ENCODE measurements at places on chromosomes 16 and 17.

DNA sequence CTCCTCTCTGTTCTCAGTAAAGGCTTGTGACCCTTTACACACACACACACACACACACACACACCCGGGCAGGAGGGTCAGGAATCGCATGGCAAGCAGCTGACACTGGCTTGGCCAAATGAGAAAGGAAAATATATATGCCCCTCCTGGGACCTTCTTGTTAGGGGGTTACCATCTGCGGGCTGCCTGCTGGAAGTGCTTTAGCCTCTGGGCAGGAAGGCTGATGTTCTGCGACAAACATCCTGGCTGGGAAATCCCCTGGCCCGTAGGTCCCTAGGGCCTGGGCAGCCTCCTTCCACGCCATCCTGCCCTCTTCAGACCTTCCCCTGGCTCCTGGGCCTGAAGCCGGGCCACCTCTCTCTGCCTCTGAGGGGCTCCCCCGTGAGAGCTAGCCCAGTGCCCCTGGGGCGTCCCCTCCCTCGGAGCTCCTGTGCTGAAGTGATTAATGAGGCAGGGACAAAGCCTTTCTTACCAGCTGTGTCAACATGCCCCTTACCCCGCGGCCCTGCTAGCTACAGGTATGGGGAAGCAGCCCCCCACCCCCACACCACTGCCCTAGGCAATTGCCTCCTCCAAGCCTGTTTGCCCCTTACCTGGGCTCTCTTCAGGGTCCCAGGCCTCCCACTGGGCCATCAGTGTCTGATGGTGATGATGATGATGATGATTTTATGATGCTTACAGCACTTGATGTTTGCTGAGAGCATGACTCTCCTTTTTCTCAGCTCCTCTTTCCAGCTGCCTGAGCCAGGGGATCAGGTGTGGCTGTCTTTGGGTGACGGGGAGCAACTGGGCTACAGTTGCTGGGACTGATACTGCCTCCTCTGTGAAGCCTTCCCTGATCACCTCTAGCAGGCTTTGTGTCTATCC lies 32.8 kb upstream of the ETV4 start:
- DNase-seq: no peak

DNA sequence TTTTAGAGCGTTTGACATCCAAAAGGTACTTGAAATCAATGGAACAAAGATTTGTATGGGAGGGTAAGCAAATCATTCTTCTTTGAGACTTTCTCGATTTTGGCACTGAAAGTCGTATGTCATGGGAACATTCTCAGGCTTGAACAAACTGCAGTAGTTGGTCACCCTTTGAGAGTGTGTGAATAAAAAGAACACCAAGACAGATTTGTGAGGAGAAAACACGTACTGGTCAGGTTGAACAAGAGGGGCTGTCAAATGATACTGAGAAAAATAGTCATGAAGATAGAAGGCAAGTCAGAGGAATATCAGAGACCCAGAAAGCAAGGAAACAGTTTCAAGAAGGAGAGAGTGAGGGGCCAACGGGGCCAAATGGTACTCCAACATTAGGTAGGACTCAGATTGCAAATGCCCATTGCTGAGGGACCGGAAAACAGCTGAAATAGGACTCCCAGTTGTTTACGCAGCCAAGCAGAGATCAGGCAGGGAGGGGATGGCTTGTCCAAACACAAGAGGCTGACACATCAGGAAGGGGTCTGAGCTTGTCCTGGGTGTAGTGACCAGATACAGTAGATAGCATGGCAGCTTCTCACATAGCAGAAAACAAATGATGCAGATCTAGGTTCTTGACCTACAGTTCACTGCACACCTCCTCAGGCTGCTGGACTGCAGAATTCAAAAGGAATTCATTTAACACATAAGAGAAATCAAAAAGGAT lies 74.5 kb upstream of the MYOCD start:
- DNase-seq: no peak

- DNase-seq: no peak
Measured at GRCh38 chr16:6633456-6633855, 699.2 kb upstream of the RBFOX1 start.

GRCh38 chr16:66240631-66241395 lies 125.7 kb upstream of the CDH5 start:
- no peak for DNase-seq

GRCh38 chr17:81050645-81051625 lies 16.0 kb downstream of the BAIAP2 start:
- DNase-seq: no peak

DNA sequence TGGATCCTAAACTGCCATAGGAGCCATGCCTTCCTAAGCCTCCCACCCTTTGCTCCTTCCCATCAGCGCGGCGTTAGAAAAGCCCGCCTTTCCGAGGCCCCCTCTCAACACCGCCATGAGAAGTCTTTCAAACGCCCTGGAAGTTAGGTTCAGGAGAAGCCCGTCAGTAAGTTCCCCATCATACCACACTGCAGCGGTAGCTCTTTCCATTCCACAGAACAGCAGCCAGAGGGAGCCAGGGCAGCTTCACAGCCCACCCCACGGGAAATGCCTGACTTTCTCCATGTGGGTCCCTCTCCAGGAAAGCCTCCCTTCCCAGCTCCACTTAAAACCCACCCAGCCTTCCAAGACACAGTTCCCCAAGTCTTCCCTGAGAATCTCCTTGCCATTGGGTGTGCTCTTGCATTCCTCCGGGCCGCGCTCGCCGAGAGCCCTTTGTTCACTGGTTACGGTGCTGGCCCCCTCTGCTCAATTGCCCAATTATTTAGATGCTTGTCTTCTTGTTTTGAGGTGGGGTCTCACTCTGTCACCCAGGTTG lies 28.7 kb downstream of the KIAA0513 start:
- peak; percentile 30 for DNase-seq

- DNase-seq: no peak
Measured at GRCh38 chr17:34379868-34380267, 16.8 kb upstream of the CCL1 start.

DNA sequence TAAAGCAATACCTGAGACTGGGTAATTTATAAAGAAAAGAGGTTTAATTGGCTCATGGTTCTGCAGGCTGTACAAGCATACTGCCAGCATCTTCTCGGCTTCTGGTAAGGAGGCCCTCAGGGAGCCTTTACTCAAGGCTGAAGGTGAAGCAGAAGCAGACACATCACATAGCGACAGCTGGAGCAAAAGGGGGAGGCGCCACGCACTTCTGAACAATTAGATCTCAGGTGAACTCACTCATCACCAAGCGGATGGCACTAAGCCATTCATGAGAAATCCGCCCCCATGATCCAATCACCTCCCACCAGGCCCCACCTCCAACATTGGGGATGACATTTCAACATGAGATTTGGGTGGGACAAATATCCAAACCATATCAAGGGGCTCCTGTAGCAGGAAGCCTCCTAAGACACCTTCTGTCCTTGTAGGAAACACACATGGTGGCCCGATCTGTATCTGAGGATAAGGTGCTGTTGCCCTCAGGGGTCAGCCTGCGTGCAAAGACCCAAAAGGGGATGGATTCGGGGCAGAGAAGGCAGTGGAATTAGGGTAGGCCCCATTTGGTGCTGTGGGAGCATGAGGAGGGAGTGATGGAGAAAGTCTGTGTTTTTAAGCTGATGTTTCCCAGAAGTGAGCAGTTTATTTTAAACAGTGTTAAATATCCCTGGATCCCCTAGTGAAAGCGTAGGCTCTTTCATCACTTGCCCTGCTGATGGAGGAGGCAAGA lies 23.0 kb downstream of the IL21R start:
- no peak for DNase-seq

DNA sequence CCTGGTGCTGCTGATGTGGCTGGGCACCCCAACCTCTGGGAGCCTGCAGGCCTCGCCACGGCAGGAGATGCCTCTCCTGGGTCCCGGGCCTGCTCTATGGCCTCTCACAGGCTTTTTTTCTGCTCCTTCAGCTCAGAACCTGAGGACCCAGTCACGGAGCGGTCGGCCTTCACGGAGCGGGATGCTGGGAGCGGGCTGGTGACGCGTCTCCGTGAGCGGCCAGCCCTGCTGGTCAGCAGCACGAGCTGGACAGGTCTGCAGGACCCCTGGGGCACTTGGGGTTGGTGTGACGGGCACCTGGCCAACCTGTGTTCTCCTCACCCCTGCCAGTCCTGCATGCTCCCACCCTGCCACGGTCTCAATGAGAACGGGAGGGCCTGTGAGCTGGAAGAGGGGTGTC lies 7.0 kb downstream of the ALG1 start:
- DNase-seq: no peak

DNA sequence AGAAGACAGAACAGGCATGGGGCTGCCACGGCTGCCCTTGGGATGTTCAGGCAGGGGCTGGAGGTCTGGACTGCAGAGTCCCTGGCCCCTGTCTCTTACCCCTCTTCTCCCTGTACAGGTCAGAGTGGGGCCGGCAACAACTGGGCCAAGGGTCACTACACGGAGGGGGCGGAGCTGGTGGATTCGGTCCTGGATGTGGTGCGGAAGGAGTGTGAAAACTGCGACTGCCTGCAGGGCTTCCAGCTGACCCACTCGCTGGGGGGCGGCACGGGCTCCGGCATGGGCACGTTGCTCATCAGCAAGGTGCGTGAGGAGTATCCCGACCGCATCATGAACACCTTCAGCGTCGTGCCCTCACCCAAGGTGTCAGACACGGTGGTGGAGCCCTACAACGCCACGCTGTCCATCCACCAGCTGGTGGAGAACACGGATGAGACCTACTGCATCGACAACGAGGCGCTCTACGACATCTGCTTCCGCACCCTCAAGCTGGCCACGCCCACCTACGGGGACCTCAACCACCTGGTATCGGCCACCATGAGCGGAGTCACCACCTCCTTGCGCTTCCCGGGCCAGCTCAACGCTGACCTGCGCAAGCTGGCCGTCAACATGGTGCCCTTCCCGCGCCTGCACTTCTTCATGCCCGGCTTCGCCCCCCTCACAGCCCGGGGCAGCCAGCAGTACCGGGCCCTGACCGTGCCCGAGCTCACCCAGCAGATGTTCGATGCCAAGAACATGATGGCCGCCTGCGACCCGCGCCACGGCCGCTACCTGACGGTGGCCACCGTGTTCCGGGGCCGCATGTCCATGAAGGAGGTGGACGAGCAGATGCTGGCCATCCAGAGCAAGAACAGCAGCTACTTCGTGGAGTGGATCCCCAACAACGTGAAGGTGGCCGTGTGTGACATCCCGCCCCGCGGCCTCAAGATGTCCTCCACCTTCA lies 11.7 kb downstream of the TUBB3 start:
- no peak for DNase-seq

DNA sequence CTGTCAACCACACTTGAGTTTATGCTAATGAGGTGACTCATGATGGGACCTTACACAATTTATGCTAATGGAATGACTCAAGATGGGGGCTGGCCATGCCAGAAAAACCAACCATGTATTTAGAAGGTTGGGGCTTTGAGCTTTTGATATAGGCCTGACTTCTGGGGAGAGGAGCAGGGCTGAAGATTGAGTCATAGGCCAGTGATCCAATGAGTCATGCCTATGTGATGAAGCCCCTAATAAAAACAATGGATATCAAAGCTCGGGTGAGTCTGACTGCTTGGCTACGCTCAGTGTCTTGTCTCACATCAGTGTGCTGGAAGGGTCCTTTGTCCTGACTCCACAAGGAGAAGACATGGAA lies 7.3 kb downstream of the MFSD6L start:
- DNase-seq: no peak

GRCh38 chr17:44601539-44601938 lies 44.3 kb downstream of the FZD2 start:
- no peak for DNase-seq

- no peak for DNase-seq
Measured at GRCh38 chr17:77410470-77410869, 269.7 kb downstream of the SEC14L1 start.

GRCh38 chr17:17440938-17441675 lies 35.7 kb upstream of the MED9 start:
- no peak for DNase-seq

DNA sequence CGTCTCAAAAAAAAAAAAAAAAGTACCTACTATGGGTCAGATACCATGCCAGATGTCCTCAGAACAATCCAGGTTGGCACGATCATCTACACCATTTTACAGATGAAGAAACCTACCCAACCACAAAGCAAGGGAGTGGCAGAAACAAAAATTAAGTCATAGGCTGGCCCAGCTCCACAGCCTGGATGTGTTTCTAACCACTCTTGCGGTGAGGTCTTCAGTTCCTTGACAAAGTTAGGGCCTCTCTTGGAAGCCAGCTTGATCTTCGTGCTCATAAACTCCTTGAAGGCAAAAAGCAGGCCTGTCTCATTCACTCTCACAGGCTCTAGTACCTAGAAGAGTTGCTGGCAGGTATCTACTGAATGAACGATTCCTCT lies 6.2 kb downstream of the GGA2 start:
- DNase-seq: no peak

DNA sequence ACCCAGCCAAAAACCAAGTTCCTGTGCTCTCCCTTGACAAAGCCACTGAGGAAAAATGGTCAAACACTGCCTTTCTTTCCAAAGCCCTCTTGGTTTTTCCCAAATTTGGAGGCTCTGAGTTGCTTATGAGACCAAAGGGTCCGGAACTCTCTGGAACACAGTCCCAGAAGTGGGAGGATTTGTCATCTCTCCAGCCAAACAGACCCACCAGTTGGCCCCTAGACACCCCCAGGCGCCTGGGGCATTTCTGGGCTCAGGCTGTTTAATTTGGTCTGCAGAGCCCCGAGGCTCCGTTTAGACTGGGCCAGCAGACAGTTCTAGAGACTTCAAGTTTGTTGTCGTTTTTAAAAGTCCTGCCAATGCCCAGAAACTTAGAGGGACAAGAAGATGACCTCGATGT lies 239.1 kb downstream of the SEC14L1 start:
- DNase-seq: no peak

- DNase-seq: no peak
Measured at GRCh38 chr16:69234460-69234859, 47.5 kb downstream of the SNTB2 start.

GRCh38 chr17:19454074-19454473 lies 43.0 kb downstream of the RNF112 start:
- no peak for DNase-seq

DNA sequence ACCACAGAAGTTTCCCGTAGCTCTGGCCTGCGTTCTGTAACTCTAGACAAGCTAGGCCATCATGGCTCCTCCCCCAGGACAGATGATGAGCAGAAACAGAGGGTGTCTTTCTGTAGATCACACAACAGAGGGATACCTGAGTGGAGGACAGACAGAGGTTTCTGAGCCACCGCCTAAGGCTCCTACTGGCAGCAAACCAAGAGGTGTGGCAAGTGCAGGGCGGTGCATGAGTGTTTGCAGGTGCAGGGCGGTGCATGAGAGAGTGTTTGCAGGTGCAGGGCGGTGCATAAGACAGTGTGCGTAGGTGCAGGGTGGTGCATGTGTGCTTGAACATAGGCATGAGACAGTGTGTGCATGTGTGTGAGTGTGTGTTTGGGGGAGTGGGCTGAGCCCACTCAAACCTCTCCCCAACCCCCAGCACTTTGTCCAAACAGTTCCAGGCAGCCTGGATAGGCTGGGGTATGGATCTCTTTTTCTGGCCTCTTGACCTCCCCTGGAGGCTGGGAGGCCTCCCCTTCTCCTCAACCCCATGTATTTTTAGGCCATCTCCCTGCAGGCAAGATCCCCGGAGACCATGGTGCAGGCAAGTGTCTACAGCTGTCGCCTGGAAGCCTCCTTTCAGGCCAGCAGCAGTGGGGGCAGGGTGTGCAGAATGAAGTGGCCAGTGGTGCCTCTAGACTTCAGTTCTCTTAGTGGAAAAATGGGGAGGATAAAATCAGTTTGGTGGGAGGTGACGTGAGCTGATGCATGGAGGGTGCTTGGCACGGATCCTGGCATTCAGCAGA lies 53.4 kb upstream of the CBX4 start:
- DNase-seq: no peak

Measured in amygdala (tissue), 56 donors.